Neural crest cell (in vitro differentiated cells): ENCODE measurements at places on chromosomes 1 and 21. TPM values are rescaled to one million over a fixed set of nuclear protein-coding genes. Genes with fewer than 3 reads are reported as not detected.

TRIM67 gene
- 1.6 and 1.9 TPM in 2 replicates for total RNA-seq

OR2M2 gene
- not detected in 2 replicates for total RNA-seq

HUNK gene
- total RNA-seq, result 29.1 and 39.6 TPM in 2 replicates

SLC37A1 gene
- 9.1 and 9.9 TPM in 2 replicates for total RNA-seq

PRR9 gene
- total RNA-seq, result not detected in 2 replicates

DNA sequence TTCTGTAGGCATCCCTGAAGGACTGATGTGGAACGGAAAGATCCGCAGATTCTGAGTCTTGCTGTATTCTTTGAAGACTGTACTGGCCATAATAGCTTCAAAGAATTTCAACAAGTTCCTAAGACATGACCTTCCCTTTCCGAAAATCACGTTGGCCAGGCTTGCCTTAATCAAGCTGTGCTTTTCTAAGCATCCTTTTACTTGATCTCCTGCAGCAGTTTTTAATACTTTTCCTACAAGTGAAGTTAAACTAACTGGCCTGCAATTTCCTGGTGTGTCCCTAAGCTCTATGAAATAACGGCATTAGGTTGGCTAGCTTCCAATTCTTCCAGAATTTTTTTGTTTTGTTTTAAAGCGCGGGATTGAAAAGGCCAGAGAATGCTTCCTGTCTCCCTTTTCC lies 40.3 kb downstream of the SPAG17 start:
- no peak for DNase-seq

DNA sequence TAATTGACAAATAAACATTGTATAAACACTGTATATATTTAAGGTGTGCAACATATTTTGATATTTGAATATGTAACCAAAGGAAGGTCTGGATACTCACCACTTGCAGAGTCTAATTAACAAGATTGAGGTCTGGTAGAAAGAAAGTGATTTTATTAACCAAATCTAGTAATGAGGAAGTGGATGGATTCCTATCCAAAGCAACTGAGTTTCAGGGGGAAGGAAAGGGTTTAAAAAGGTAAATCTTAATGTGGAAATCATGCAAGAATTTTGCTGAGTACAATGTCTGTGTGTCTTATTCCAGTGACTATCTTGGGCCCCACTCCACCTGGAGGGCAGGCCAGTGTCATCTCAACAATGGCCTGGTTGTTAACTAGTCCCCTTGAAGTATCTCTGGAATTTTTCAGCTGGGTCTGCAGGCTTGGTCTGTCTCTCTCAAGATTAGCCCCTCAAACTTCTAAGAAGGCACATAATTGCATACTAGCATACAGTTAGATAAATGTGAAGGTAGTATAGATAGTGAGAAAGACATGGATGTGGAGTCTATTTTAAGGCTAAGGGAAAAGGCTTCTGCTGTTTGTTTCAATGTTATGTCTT lies 262.7 kb upstream of the RGS18 start:
- DNase-seq, result no peak

- DNase-seq, result no peak
Observed at GRCh38 chr21:28294051-28294450, 698.6 kb downstream of the LTN1 start.

DNA sequence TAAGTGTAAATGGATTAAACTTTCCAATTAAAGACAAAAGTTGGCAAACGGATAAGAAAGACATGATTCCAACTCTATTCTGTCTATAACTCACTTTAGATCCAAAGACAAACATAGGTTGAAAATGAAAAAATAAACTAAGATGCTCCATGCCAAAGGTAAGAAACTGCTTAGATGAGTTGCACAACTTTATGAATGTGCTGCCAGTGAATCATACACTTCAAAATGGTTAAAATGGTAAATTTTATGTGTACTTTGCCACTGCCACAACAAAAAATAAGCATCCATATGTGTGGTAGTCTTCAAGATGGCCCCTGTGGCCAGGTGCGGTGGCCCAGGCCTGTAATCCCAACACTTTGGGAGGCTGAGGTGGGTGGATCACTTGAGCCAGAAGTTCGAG lies 45.0 kb downstream of the NSL1 start:
- DNase-seq, result no peak

DNA sequence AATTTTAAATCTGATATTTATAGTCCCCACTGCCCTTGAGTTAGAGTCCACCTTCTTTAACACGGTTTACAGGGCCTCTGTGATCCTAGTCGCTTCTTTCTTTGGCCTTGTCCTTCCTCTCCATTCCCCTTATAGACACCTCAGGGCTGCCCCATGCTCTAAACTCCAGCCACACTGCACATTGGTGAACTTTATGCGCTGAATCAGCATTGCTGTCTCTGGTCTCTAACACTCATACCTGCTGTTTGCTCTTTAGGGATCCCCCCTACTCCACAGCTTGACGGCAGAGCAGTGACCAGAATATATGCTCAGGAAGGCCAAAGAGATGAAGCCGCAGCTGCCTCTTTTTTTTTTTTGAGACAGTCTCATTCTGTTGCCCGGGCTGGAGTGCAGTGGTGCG lies 30.2 kb downstream of the PLEKHO1 start:
- DNase-seq, result no peak

DNA sequence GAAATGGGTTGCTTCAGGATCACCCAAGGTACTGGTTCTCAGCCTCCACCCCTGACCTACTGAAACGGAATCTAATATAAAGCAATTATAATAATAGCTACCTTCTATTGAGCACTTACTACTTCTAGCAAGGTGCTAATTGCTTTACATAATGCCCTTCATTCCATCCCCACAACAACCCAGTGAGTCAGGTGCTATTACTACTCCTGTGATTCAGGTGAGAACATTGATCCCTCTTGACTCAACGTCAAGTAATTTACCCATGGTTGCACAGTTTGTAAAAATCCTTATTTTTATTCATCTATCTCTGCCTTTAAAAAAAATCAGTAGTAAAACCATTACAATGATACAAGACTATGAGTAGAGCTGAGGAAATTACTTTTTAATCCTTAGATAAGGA lies 85.2 kb downstream of the UCHL5 start:
- DNase-seq, result no peak

DNA sequence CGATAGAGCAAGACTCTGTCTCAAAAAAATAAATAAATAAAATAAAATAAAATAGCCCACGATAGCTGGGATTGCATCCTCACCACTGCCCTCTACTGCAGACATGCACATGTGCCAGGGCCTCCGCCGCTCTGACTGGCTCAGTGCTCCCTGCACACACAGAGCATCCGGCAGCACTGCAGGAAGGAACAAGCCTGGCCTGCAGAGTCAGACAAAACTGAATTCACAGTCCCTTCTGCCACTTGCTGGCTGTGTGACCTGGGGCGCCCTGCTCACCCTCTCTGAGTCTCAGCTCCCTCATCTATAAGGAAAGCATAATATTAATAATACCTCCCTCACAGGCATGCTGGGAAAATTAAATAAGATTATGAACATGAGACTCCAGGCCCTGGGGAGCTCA lies 35.4 kb downstream of the CSMD2 start:
- DNase-seq, result no peak

- no peak for DNase-seq
Observed at GRCh38 chr1:15579683-15580047, 5.2 kb downstream of the AGMAT start.

DNA sequence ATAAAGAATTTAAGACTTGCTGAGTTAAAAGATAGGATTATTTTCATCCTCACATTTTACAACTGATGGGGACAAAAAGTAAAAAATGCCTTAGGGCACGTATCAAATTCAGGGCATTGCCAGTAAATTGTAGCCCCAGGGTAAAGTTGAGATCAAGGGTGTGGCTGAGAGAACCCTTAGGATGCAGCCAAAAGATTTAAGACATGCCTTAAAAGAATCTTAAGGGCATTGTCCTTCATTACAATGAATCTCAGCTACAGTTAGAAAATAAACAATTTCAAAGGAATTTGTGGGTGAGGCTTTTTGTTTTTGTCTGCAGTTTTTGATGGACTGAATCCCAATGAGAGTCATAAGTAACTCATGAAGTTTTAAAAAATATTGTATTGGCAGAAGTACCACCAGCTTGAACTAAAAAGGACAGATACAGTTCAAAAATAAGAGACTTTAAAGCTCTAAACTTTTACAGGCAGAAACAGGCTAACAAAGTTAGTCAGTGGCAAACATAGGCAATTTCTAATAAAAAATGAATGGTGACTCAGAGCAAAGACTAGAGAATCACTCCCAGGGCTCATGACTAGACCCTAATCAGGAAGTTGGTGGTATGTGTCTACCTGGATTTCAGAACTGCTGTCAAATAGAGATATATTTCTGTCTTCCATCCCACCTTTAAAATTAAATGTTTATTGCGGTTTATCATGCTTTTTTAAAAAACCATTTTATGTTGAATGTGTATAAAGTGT lies 165.1 kb upstream of the SNX7 start:
- DNase-seq, result no peak

- DNase-seq, result no peak
Observed at GRCh38 chr1:156856282-156856785, 2.6 kb downstream of the INSRR start.
